Activated T-cell treated with anti-CD3 and anti-CD28 coated beads for 4 hours (primary cell): ENCODE measurements at places on chromosomes 7 and 10.
A peak's percentile ranks its signal among the peaks of the same experiment; 100 is the strongest.

- DNase-seq: no peak
Measured at GRCh38 chr10:116787053-116787659, 44.8 kb upstream of the HSPA12A start.

DNA sequence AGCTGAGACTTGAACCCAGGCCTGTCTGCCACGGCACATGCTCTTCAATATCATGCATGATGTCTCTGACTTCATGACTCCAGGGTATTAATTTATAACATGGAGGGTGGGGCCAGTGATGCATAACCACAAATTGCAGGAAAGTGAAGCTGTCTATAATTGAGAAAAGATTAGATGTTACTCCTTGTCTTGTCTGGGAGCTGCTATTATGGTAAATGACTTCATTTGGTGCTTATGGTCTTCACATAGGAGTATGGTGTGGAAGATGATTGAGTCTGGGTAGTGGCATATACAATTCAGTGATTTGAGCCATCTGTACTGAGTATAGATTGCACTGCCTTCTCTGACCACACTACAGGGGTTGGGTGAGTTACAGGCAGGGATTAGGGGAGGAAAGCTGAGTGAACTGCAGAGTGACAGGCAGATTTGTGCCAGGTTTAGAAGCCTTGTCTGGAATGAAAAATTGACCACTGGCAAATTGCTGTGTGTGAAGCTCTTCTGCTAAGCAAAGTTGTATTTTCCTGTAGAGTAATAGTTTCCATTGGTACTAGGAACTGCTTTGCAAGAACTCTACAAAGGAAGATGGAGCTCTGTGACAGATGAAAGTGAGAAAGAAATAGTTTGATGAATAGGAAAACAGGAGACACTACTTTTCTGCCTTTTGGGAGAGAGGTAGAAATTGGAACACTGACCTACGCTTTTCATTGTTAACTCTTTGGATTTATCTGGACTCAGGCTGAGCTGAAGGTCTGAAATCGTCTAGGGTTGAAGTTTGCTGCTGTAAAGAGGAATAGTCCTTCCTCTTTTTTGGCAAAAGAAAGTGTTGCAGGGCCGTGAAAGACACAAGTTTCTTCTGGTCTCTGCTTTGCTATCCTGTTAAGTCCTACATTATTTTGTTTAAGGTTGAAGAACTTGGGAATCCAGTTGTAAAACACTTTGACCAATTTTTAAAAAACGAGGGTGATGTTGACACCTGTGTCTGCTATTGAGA, 2.7 kb downstream of the SND1 start:
- DNase-seq: no peak

DNA sequence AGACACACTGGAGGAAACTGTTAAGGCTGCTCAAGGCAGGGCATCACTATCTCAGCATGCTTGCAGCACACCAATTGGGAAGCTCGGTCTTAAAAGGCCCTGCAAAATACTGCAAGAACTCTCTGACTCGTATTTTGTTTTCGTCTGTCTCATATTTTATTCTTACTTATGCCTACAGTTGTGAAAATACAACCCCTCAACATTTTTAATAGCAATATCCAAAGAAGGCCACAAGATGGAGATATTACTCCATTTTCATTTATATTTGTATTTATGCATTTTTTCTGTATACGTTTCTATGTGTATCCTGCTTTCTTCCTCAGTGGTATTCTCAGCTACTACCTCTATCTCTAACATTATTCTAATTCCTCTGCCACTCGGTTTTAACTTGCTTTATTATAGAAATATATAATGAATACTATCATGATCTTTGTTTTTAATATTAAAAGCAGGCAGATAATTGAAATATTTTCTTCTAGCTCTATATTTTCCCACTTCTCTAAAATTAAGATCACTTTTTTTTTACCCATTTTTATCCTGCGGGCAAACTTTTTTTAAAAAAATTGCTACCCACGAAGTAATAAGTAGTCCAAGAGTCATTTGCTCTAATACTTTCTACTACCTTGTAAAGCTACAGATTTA, 10.0 kb downstream of the DNAJC1 start:
- DNase-seq: no peak

- no peak for DNase-seq
Measured at GRCh38 chr7:134188311-134188710, 61.2 kb downstream of the LRGUK start.

DNA sequence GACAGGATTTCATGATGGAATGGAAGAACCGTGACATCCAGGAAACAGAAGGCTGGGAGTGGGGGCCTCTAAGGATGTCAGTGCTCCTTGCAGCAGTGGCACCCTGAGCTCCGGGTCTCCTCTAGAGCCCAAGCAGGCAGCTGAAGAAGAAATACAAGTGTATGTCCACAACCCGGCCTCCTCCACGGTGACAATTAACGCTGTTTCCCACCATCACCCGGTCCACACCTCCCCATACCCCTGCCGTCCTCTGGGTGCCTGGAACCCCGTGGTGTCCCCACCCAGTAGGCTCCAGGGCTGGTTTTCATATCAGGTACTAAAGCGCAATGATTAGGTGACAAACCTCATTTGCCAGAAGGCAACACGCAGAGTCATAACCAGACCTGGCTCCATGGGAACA, 30.3 kb downstream of the GRID1 start:
- DNase-seq: no peak

- DNase-seq: no peak
Measured at GRCh38 chr10:108789919-108790318, 1133.4 kb downstream of the XPNPEP1 start.

- no peak for DNase-seq
Measured at GRCh38 chr10:131679926-131680325, 220.9 kb upstream of the PPP2R2D start.

DNA sequence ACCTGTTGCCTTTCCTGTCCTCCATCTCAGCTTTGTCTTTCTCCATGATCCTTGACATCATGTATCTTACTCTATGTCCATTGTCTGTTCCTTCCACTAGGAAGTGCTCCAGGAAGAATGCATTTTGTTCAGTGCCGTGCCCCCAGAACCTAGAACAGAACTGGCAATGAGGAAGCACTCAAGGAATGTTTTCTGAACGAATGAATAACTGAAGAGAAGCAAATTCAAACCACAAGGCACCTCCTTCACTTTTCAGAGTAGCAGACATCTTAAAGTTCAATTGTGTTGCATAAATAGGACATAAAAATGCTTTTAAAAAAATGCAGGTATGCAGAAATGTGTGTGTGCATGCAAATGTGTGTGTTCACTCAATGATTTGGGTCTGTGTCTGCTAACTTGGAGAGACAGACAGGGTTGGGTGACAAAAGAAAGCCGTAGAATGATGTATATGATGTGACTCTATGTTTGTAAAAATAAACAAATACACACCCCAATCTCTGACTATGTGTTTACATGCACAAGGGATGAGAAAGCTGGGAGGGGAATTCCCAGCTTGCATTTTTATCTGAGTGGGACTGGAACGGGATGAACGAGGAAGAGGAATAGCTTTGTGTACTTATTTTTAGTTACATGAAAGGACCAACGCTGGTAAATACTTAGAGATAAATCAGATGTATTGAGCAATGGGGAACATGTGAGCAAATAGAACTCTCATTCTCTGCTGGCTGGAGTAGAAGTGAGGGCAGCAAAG, 237.7 kb downstream of the FANK1 start:
- DNase-seq: no peak

GRCh38 chr10:75401569-75402485, at the start of gene ZNF503:
ZNF503 (minus strand) TSS chr10:75401764; CDS start chr10:75401419, 345 bp downstream.
- DNase-seq: no peak

DNA sequence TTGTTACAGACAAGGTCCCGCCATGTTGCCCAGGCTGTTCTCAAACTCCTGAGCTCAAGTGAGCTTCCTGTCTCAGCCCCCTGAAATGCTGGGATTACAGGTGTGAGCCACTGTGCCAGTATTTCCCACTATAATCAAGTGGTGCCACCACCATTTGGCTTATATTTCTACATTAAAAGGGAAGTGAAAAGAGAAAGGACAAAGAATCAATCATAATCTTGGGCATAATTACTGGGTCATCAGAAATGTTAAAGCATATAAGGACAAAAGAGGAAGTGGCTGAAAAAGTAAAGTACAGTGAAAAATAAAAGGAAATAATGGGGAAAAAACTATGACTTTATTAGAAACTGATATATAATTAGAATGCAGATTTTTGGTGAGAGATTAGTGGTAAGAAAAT, 25.7 kb upstream of the ENTPD1 start:
- no peak for DNase-seq

- DNase-seq: no peak
Measured at GRCh38 chr10:74207691-74208480, 56.9 kb downstream of the ADK start.

GRCh38 chr7:117041007-117041406, 87.7 kb downstream of the ST7 start:
- DNase-seq: no peak

DNA sequence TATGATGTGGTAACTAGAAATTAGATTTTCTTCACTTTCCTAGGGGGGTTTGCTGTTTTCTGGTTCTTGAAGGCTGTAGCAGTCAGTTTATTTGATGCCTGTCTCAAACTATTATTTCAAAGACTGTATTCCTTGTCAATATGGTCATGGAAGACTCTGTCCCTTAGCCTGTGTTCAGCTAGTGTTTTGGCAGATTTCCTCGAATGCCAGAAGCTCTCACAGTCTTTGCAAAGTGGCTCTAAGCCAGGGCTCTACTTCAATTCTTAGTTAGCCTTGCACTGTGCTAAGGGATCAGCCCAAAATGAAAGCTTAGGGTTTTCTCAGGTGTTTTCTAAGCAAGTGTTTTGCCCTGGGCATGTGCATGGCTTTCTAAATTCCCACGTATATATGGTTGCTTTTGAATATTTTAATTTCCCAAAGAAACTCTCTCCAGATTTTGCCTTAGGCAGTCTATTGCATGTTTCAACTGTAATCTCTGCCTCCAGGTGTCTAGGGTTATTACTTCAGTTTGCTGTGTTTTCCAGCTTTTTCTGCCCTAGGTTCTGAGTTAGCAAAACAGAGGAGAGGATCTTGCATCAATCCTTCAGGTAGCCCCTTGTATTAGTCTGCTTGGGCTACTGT, 7.2 kb upstream of the C1GALT1 start:
- DNase-seq: no peak

- DNase-seq: no peak
Measured at GRCh38 chr7:47452295-47452694, 129.6 kb downstream of the TNS3 start.

- DNase-seq: no peak
Measured at GRCh38 chr10:111338805-111339204, 262.0 kb downstream of the ADRA2A start.

- no peak for DNase-seq
Measured at GRCh38 chr7:81600608-81601007, 169.2 kb downstream of the HGF start.

DNA sequence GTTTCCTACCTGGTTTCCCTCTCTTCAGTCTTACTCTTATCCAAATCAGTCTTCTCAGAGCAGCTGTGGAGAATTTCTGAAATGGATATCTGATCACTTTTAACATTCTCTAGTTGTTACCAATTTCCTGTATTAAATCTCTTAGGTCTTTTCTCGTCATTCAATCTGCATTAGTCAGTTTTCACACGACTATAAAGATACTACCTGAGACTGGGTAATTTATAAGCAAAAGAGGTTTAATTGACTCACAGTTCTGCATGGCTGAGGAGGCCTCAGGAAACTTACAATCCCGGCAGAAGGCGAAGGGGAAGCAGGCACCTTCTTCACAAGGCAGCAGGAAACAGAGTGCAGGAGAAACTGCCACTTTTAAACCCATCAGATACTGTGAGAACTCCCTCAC, 444.8 kb downstream of the GATA3 start:
- DNase-seq: no peak

GRCh38 chr7:4631380-4632179, 50.5 kb upstream of the FOXK1 start:
- DNase-seq: no peak

GRCh38 chr10:35195361-35196306, 69.0 kb downstream of the CREM start:
- peak; percentile 71 for DNase-seq

DNA sequence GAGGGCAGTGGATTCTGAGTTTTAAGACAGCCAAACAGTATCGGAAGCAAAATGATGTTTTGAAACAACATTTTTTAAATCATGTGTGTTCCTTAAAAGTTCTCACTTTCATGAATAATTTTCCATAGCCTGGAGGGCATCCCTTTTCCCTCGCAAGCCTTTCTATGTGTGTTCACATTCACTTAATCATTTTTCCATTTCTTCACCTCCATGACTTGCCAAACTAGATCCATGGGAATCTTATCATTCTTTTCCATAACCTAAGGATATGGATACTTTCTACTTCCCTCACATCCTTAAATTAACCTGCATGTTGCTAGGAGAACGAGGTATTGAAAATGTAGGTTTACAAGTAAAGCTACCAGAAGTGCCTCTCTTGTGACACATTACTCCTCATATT, 94.2 kb upstream of the NPVF start:
- DNase-seq: no peak

DNA sequence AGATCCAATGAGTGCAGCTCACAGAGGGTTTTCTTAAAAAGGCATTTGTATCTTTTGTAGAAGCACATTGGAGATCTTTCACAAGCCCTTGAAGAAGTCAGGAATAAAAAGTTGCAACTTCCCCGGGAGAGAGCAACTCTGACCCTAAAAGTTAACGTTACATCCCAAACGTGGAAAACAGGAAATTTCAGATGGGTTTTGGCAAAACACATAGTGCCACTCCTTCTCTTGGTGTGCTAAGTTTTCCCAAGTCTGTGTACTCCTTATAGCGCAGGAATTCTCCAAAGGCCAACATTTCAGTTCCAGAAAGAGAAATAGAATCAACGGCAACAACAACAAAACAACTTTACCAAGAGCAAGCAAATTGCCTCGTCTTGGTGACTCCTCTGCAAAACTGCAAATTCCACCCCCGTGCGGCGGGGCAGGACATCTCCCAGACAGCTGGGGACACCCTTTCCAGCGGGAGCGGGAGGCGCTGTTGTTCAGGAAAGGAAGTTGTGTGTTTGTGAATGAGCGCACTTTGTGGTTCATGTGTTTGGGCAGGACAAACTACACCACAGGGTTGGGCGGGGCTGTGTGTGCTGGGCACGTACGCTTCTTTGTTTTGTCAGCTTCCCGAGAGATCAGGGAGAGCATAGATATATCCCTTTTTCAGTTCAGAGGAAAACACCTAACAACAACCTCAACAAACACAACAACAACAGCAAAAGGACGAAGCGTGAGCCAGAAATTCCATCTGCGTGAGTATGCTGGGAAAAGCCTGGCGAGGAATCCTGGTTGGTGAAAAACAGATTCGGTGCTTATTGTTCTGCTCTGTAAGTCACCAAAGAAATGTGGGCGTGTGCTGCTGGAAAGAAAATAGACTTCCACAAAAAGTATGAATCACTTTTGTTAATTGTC, 294.7 kb upstream of the PITRM1 start:
- DNase-seq: no peak

DNA sequence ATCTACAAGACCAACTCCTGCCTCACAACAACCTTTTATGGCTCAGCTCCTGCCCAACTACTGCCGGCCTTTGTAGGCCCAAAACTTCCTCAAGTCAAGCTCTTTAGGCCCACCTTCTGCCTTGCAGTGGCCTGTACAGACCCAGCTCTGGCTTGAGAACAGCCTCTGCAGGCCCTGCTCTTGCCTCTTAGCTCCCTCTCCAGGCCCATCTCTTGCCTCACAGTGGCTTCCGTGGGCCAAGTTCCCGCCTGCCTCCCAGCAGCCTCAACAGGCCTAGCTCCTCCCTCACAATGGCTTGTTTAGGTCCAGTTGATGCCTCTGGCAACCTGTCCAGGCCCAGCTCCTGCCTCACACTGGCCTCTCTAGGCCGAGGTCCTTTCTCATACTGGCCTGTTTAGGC, 32.4 kb upstream of the VKORC1L1 start:
- no peak for DNase-seq
